Stimulated activated CD8-positive, alpha-beta memory T cell treated with anti-CD3 and anti-CD28 coated beads, Interleukin-2, amount 100 ng/mL, for 48 hours (primary cell): ENCODE measurements at places on chromosomes 11 and 22.

GRCh38 chr22:17703811-17704210 is 65.3 kb downstream of the BCL2L13 start:
- DNase-seq: no peak

- DNase-seq: no peak
Observed at GRCh38 chr11:126424471-126425039, 69.1 kb downstream of the ST3GAL4 start.

DNA sequence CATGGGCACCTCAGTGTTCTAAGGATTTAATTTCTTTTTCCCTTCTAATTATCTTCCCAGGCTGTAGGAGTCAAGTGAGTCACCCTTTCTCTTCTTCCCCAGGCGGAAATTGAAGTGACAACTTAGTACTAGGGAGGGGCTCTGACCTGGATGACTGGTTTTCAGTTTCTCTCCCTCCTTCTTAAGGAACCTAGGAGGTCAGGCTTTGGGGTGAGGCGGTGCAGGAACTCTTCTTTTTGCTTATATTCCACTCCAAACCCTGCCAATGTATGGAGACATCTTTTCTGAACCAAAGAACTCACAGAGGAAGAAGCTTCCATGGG is 12.6 kb downstream of the ZDHHC5 start:
- no peak for DNase-seq

DNA sequence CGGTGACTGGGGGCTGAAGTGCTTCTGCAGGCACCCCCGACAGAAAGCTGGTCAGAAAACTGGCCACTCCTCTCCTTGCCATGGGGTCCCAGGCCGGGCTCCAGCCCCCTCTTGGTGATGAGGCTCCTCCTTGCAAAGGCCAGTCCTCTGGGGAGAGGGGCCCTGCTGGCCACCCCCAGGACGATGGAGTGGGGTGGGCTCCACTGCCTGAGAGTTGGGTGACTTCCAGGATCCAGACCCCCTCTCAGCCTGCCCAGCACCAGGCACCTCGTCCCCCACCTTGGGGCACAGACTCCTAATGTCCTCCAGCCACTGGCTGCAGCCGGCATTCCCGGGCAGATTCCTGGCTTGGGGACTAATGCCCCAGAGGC is 441 bp upstream of the RPS6KA4 start:
- DNase-seq: no peak

DNA sequence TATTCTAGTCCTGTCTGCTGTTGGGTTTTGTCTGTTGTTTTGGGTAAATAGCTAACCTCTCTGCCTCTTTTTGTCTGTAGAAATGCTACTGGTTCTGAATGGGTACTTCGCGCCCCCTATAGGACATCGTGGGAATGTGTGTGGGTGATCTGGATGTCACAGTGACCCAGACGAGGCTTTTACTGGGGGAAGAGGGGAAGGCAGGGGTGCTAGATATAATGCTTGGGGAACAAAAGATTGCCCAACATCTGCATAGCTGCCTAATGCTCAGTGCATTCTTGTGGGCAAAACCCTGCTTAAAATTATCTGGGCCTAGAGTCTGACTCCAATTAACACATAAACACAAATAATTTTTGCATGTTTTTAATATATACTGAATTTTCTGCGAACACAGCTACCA is 57.7 kb downstream of the BMAL1 start:
- peak; percentile 55 for DNase-seq

- no peak for DNase-seq
Observed at GRCh38 chr22:48501231-48501750, 1326.4 kb downstream of the BRD1 start.
